ENCODE measurements at places on chromosomes 7 and 10.

DNA sequence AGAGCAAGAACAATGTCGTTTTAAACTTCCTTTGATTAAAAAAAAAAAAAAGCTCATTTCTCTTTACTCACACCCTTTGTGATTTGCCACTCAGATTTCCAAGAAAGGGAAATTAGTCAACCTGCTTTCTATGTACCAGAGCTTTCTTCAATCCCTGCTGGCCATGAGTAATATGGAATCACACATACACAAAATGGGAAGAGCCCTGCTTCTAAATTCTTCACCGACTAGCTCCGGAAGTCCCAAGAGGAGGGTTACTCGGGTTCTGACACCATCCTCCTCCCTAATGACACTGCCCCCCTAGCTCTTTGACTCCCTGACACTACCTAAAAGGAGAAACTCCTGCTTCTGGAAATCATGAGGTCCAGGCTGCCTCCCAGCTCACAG, 81.8 kb upstream of the SFMBT2 start:
- no peak for DNase-seq

DNA sequence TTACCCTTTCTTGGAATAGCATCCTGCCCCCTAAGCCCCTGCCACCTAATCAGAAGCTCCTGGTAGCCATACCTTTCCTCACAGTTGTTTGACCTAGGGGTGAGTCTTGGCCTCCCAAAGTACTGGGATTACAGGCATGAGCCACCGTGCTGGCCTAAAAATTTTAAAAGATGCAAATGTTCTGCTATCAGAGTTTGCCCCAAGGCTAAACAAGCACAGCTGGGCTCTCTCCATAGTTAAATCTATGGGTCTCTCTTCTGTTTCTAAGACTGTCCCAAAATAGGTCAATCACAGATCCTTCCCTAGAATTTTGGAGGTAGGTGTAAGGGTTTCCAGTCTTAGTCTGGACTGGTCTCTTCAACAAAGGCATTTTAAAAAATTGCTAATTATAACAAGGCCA, 12.9 kb upstream of the UBN2 start:
- DNase-seq: no peak

- no peak for DNase-seq
Measured at GRCh38 chr7:141688043-141688442, 13.9 kb downstream of the DENND11 start.

GRCh38 chr7:127251036-127251464, 1.7 kb downstream of the GRM8 start:
- DNase-seq: no peak

DNA sequence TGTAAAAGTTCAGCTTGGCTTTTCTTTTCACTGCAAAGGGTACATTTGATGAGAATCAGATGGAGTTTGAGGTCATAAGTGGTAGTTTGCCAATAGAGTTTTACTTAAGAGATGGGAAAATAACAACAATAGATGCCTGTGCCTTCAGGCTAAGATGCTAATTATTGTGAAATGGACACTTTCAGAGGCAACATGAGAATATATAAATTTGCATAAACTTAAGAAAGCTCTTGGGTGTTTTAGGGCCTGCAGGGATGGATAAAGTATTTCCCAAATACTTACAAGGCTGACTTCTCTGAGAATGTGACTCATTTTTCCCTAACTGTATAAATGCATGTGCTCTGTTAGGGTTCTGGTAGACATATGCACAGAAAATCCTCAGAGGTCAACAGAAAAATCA, 200.3 kb upstream of the SVIL start:
- no peak for DNase-seq

DNA sequence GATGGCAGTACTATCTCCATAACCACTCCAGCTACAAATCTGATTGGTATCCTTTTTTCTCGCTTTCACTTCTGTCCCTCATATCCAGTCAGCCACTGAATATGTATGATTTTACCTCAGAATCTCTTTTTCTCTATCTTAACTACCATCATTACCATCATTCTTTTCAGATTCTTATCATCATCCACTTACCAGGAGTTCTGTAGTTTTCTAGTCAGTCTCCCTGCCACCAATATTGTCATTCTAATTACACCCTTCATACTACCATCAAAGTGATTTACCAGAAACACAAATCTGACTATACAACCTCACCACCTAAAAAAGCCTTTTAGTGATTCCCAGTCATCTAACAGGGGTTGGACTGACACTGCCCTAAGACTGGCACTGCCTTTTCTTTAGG, 64.9 kb upstream of the TMEM140 start:
- DNase-seq: no peak

DNA sequence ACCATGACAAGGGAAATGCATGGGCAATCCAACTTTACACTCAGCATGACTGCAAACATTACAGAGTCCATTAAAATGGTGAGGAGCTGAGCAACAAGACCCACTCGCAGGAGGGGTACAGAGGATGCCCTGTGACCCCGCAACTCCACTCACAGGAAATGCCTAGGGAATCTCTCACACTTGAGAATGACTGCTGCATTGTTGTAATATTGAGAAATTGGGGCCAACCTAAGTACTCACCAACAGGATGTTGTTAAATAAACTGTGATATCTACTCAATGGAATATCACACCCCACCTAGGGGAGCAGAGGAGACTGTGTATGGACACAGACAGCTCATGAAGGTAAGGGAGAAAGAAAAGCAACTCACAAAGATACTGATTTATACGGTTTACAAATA, 53.4 kb upstream of the CAMK2B start:
- no peak for DNase-seq

DNA sequence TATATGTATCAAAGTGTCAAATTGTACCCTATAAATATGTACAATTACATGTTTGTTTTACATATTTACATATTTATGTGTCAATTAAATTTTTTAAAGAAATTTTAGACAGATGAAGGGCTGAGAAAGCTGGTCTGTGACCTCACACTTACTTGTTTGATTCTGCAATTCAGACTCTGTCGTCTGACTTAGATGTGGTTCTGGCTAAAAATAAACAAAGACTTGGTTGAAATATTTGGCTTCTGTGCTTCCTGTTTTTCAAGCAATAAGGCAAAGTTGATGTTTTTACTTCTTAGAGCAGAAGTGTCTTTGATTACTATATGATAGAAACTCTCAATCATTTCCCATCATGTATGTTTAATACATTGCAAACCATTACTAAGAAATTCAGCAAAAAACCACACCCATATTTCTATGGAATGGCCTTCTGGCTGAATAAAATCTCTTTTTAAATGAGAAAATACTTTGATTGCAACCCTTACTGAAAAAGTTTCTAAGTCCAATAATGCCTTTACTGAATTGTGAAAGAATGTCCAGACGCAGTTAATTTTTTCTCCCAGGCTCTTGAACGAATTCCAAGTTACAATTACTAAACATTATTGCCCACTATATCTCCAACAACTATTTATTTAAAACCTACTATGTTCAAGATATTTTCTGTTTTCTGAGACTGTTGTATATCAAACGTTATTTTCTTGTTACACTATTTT, 59.5 kb upstream of the PRKG1 start:
- DNase-seq: no peak

DNA sequence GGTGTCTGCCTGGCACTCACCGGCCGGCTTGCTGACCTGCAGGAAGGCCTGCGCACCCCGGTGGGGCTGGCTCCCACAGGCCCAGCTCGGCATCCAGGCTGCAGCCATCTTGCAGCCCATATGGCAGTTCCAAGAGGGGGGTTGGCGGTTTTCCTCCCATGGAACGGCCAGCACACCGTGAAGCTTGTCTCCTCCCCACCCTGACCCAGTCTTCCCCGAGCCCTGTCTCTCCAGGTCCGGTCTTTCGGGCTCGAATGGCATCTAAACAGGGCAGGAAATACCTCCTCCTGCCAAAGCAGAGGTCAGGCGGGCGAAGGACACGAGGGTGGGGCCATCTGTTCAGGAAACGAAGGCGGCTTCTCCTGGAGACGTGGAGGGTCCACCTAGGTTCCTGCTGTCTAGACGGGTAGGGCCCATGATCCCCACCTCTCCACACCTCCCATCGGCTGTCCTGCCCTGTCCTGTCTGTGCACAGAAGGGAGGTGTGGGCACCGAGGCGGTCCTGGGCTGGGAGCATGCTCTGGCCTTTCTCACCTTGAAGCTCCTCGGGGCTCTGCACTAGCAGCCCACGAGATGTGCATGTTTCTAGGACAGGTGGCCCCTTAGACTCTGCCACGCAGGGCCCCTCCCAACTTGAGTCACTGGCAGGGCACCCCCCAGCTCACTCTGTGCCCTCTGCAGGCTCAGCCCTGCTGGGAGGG, 113.7 kb upstream of the DIP2C start:
- DNase-seq: no peak

DNA sequence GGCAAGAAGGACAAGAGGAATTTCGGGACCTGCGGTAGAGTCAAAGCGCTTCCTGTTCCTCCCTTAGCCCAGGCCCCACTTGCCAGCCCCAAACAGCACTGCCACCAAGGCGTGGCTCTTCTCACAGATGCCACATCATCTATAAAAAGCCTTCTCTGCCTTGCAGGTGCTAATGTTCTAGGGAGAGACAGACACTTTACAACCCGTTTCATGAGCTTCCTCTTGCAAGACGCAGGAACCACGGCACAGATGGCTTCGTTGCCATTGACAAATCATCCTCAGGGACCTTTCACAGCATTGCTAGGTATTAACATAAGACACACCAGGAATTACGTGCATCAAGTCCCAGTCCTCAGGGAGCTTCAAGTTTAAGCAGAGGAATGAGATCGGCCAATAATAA, 180.9 kb downstream of the JCAD start:
- DNase-seq: no peak

DNA sequence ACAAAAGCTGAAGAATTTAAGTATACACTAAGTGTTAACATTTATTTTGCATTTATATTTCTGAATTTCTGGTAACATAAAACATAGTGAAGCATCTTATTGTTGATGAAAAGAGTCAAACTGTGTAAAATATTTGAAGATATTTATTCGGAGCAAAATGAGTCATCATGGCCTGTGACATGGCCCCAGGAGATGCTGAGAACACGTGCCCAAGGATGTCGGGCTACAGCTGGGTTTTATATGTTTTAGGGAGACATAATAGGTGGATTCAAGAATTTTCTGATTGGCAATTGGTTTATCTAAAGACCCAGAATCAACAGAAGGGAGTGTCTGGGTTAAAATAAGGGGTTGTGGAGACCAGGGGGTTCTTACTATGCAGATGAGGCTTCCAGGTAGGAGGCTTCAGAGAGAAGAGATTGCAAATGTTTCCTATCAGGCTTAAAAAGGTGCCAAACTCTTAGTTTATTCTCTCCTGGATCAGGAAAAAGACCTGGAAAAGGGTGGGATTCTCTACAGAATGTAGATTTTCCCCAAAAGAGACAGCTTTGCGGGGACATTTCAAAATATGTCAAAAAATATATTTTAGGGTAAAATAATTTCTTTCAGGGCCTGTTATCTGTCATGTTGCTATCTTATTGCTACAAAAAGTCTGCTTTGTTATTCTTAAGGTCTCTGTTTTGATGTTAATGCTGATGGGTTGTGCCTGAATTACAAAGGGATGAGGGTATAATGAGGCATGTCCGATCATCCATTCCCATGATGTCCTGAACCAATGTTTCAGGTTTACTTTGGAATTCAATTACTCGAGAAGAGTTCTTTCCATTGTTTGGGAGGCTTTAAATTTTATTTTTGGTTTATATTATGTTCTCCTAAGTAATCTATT, 74.5 kb downstream of the VWDE start:
- DNase-seq: no peak

- DNase-seq: no peak
Measured at GRCh38 chr10:30057421-30057841, 2.0 kb downstream of the JCAD start.

DNA sequence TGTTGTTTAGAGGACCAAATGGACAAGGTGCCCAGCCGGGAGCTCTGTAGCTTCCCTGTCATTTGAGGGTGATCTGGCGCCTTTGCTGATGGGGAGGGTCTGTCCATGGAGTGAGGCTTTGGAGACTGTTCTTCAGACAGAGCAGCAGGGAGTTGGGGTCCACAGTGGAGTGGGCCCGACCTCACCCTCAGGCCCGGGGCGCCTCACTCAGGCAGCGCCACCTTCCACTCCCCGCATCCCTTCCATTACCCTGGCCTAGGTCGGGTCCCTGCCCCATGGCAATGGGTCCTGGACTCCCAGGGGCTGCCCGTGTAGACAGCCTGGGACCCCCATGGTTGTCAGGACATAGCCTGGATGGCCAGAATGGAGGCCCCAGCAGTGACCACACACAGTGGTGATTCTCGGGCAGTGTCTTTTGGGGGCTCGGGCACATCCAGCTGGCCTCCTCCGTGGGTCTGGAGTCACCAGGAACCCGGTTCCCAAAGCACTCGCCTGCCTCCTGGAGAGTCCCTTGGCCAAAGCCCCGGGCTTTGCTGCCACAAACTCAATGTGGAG, 38.5 kb downstream of the TCERG1L start:
- no peak for DNase-seq

- no peak for DNase-seq
Measured at GRCh38 chr10:99395750-99396445, 34.5 kb downstream of the GOT1 start.

GRCh38 chr10:18155321-18155720, 15.1 kb downstream of the CACNB2 start:
- no peak for DNase-seq

DNA sequence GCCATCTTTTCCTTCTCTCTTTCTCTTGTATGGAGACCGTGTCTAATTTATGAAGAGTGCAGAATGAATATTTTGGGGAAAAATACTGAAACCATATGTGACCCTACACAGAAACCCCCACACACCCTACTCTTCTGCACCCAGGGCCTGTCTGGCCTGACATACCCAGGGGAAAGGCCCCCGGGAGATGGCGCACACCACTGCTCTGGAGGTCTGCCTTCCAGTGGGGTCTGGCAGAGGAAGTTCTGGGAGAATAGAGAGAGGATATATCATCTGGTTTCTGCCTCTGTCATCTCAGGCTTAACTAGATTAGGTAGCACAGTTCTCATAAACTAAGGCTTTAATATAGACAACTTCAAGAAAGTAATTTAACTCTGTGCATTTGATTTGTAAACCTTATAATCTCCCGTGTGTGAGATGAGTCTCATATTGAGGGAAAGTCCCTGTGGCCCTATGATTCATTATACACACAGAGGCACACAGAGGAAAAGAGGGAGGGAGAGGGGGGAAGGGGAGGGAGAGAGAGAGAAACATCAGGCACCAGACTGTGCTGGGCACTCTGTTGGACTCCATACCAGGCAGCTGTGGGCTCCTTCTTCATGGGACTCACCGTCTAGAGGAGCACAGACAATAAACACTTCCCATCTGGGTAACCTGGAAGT, 123.3 kb downstream of the AOAH start:
- peak; percentile 24 for DNase-seq
